ENCODE measurements at places on chromosomes 13 and 19.

GRCh38 chr13:46210362-46211083 lies 1.2 kb upstream of the LRRC63 start:
- no peak for DNase-seq

GRCh38 chr19:14407605-14408484 lies 11.3 kb downstream of the DDX39A start:
- no peak for DNase-seq

- DNase-seq: no peak
These were observed 109.9 kb downstream of the COL4A1 start for GRCh38 chr13:110197026-110197425.

DNA sequence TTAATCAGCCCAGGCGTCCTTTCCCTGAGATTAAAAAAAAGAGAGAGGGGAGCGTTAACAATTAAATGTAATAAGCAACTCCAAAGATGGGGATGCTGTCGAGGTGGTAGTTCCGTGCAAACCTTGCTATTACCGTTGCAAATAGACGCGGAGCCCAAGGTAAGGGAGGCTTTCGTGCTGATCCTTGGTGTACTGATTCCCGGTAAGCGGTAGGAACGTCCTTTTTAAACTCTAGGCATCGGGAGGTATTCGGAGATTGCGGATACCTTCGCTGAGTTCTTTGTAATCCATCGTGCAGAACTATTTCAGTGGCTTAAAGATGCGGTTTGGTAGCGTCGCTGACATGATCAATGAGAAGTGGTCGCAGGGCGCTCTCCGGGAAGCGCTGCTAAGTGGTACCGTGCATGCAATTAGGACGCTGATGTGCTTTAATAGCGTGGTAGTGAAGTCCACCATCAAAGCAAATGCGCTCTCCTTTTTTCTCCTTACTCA lies 3.1 kb downstream of the SLITRK5 start:
- no peak for DNase-seq

GRCh38 chr13:109665781-109666249 lies 120.6 kb downstream of the IRS2 start:
- DNase-seq: no peak

DNA sequence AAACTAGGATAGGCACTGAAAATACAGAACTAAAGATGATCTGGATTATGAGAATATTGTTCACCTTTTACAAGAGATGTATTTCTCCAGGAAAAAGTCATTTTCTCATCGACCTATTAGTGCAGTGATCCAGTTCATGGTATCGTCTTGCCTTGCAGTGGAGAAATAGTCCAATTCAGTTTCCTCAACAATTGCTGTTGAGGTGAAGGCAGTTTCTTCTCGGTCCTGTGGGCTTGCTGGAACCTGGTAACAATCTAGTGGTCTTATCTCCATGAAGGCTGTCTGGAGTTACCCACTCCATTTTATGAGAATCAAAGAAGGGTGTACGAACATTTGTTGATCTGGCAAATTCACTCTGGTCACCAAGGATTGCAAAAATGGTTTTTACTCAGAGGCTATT lies 266.8 kb downstream of the LHFPL6 start:
- no peak for DNase-seq

- DNase-seq: peak; percentile 46
These were observed 114.4 kb upstream of the IRS2 start for GRCh38 chr13:109900741-109901140.

- no peak for DNase-seq
These were observed 27.0 kb downstream of the POMP start for GRCh38 chr13:28685892-28686291.

DNA sequence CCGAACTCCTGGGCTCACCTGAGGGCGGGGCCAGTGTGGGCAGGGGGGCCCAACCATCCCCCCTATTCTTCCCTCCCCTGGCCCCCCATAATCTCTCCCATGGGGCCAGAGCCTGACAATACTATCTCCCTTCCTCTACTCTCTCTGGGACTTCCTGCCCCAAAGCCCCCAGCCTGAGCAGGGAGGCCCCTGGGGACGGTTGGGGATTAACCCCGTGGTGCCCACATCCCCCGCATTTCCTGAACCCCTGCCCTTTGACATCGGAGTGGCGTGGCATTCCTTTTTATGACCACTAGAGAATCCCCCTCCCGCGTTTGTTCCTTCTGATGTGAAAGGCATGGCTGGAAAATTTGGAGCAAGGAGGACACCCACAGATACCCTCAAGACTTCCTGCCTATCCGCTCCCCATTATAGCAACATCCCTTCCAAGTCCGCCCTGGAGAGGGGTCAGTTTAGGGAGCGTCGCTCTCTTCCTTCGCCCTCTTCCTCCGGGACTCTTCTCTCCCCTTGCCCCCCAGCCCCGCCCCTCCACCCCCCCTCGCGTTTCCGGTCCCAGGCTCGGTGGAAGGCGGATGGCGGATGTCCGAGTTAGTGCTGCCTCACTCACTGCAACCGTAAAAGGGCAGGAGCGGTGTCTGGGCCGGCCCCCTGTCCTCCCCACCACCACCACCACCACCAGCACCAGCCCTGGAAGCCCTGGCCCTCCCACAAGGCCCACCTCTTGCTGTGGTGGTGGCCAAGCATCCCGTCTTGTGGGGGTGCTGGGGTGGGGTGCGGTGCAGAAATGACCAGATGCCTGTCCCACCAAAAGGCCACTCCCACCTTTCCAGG lies 1.8 kb downstream of the VASP start:
- peak; percentile 13 for DNase-seq

- DNase-seq: no peak
These were observed 78.6 kb downstream of the ABCC4 start for GRCh38 chr13:95222733-95223018.

DNA sequence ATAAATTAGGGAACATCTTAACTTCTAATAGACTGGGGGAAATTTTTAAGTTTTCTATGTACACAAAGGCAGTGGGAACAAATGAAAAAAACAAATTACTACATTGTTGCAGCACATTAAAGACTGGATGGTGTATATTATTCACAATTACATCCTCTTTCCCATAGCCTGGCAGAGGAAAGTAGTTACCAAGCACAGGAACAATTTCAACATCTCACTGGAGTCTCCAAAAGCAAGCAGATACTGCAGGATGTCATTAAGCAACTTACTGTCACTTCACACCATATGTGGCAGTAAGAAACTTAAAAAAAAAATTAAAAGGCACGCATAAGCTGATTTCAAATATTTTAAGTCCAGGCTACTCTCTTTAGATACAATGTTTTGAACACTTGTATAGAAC lies 6.4 kb upstream of the EFNB2 start:
- no peak for DNase-seq

GRCh38 chr13:112690283-112690929 lies 568 bp downstream of the ATP11A start:
- no peak for DNase-seq

GRCh38 chr19:42166316-42166715 lies 34.1 kb upstream of the POU2F2 start:
- DNase-seq: no peak

- peak; percentile 22 for DNase-seq
These were observed 354.4 kb upstream of the DACH1 start for GRCh38 chr13:72221276-72221962.

DNA sequence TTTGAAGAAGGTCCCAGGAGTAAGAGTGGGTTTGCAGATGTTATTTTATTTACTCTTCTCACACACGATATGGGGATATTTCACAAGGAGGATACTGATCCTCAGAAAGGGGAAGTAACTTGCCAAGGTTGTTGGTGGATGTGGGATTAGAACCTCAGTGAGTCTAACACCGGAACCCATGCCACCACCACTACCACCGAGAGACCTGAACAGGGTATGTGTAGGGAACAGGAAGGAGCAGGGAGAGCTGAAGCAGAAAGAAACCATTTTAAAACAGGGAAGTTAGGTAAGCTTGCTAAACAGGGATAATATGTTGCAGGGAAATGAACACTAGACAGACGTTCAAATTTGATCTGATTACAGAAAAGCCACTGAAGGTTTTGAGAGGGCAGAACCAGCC lies 11.6 kb upstream of the CEACAM3 start:
- DNase-seq: no peak

DNA sequence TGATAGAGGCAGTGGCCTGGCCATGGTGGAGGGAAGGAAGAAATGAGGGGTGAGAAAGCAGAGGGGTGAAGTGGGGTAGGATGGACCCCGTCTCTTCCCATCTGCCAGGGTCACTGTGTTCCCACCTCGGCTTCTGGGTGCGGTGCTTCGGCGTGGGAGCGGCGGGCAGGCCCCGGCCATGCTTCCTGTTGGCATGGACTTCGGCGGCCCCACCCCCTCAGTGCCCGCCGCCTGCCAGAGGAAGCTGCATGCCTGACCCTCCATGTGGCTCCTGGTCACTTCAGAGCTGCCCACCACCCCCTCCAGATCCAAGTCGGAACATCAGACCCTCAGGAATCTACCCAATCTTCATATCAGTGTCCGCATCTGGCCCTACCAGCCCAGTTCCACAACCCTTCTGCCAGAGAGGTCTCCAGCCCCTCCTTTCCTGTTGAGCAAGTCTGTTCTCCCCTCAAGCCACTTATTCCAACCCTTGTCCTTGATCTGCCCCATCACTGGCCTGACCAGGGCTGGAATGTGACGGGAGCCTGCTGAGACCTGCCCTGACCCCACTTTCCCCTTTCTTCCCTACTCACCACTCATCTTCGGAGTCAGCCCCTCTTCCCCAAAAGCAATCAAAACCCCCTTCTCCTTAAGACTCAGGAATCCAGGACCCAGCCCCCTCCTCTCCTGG lies 1.5 kb downstream of the KCNN4 start:
- no peak for DNase-seq

DNA sequence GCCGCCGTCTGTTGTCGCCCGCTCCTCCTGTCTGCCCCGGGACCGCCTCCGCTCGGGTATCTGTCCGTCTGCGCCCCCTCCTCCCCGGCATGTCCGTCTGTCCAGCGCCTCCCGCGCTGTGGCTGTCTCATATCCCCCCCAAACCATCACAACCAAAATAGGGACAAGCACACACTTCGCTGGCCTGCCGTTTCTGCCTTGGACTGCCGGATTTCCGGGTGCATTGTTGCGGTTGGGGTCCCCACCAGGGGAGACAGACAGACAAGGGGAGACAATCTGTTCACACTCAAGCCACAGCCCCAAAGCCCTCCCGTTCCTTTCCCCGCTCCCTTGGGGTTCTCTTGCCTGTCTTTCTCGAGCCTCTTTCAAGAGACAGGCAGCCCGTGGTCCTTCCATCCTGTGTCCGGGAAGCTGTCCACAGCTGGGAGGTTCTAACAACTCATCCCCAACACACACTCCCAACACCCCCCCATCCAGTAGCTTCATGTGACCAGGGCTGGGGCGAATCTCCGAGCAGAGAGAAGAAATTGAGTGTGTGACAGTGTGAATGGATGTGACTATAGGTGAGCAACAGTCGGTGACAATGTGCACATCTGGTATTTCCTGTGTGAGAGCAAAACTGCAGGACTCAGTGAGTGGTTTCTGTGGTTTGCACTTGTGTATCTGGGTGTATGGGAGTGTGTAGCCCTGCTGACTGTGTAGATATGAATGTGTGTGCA lies 16.5 kb upstream of the FOSB start:
- no peak for DNase-seq

DNA sequence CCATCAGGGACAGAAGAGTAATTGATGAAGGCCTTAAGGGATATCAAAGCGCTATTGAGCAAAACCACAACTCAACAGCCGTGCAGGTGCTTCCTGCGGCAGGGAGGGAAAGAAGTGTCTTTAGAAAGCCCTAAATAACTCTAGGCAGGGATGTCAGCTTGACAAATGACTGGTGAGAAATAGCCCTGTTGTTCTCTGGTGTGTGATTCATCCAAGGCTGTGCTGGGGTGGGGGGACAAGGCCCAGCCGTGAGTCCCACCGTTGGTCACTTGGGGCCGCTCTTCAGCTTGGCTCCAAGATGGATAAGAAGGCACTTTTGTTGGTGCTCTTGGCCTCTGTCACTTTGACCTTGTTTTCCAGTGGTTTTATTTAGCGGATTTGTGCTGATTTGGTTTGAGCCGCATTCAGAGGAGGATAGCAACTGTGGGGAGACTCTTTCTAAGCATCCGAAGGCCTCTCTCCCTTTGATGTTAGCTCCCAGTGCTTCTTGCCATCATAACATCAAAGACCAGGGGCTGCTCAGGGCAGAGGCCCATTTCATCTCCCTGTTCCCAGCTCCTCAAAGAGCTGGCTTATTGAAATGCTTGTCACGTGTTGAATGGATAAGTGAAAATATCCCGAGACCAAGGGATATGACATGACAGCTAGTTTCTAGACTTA lies 130.3 kb upstream of the SERP2 start:
- DNase-seq: peak; percentile 63

GRCh38 chr13:40143106-40143505 lies 487.6 kb downstream of the COG6 start:
- no peak for DNase-seq

DNA sequence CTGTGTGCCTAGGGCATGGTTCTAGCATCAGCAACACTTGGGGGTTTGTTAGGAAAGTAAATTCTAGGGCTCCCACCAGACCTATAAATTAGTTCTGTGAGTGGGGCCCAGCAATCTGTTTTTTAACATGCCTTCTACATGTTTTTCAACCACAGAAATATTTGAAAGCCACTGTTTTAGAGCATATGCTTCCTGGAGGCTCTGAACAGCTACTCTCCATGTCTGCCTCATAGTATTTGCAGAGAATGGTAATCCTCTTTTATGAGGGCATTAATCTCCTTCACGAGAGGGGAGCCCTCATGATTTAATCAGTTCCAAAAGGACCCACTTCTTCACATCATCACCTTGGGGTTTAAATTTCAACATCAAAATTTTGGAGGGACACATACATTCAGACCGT lies 6.0 kb downstream of the SPATA13 start:
- no peak for DNase-seq

GRCh38 chr19:35204799-35205732 lies 23.5 kb downstream of the FAM187B start:
- no peak for DNase-seq

GRCh38 chr19:29588095-29588494 lies 18.0 kb upstream of the POP4 start:
- no peak for DNase-seq

GRCh38 chr19:9793071-9793591 lies 24.6 kb upstream of the ZNF846 start:
- no peak for DNase-seq

DNA sequence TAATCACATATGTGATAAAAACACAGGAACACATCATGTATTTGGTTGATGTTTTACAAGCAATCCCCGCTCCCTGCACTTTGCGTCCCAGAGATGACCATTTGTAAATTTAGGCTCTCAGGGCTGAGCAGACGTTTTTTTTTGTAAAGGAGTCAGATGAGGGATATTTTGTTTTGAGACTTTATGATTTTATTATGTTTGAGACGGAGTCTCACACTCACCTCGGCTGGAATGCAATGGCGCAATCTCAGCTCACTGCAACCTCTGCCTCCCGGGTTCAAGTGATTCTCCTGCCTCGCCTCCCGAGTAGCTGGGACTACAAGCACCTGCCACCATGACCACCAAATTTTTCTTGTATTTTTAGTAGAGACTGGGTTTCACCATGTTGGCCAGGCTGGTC lies 1.4 kb downstream of the TLE6 start:
- DNase-seq: no peak

GRCh38 chr13:53368948-53369347 lies 340.3 kb downstream of the OLFM4 start:
- no peak for DNase-seq

- DNase-seq: no peak
These were observed 75.9 kb upstream of the RNF113B start for GRCh38 chr13:98252931-98253470.

- no peak for DNase-seq
These were observed 3.5 kb downstream of the LILRB5 start for GRCh38 chr19:54253331-54254194.
